ENCODE measurements at places on chromosomes 1 and 21. TPM values are rescaled to one million over a fixed set of nuclear protein-coding genes. Genes with fewer than 3 reads are reported as not detected.
A peak's percentile ranks its signal among the peaks of the same experiment; 100 is the strongest.

KRTAP13-3 gene
- not detected for polyA plus RNA-seq

GRCh38 chr1:85027242-85027983, 20.9 kb downstream of the MCOLN3 start:
- no peak for DNase-seq

DNA sequence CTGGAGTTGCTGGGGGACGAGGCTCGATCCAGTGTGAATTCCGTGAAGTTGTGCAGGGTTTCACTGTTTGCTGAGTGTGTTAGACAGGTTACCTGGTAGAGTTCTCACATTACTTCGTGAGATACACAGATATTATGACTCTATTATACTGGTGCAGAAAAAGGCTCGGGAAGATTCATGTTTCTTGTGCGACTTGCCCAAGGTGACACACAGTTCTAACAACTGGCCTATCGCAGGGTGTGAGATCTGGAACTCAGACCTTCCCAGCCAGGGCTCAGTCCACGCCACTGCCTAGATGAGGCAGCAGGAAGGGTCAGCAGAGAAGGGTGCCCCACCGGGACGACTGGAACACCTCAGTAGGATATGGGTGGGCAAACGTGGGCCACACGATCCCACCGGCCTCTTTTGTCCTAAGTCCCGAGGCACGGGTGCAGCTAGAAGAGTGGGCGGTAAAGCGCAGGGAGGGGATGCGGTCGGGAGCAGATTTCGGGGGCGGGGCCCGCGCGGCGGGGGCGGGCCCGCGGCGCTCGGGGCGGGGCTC, 296 bp upstream of the RNPEP start:
- DNase-seq, result peak; percentile 56

DNA sequence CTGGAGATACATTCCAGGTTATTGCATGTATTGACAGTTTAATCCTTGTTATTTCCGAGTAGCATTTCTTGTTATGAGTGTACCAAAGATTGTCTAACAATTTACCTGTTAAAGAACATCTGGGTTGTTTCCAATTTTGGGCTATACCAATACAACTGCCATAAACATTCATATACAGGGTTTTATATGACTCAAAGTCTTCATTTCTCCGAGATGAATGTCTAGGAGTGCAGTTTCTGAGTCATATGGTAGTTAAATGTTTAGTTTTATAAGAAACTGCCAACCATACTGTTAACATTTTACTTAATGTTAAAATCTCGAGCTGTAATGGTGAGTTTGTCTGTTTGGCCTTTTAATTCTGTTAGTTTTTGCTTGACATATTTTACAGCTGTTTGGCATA, 10.0 kb downstream of the RAB4A start:
- DNase-seq, result no peak

- no peak for DNase-seq
Observed at GRCh38 chr1:145868232-145868631, 9.4 kb upstream of the PIAS3 start.

GRCh38 chr1:232589111-232589811, 40.7 kb downstream of the SIPA1L2 start:
- DNase-seq, result no peak

DNA sequence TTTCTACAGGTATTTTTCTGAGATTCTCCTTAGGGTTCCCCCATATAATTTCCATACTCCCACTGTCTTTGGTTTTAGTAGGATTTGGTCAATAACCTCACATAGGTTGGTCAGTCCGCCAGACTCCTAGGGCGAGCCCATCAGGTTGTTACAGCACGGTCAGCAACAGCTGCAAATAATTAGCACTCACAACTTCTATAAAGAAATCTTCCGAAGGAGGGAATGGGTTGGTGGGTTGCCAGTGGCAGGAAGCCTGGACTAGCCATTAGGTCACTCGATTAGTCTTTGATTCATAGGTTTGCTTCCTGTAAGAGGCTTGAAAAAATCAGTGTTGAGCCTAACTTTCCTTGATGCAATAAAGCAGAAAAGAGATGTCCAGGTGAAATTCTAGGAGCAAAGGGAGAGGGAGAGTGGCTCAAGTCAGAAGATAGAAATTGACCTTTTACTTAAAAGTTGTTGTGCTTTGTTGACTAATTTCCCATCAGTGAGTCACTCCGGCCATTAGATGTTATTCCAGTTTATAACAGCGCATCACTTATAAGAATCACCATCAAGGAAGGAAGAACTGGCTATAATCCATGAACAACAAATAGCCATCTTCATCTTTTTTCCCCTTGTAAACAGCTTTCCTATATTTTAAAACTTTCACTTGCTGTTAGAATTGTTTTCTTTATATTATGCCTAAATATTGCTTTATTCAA, 88.3 kb downstream of the TPR start:
- no peak for DNase-seq

DNA sequence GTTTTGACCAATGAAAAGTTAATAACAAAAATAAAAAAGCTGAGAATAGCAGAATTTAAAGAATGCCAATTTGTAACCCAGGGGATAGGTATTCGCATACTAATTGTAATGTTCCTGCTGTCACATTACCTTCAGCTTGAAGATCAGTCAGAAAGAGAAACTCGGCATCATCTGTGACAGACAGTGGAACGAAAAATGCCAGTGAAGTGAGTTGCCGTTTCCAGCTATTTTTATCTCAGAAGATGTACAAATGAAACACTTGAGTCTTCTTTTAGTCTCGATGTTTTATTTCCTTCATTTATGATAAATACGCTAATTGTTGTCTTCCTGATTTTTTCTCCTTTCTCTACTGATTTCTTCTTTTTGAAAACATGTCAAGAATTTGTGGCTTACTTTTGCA, 26.1 kb downstream of the RGS21 start:
- DNase-seq, result no peak

HCRTR1 gene
- polyA plus RNA-seq, result 0.16 TPM

DNA sequence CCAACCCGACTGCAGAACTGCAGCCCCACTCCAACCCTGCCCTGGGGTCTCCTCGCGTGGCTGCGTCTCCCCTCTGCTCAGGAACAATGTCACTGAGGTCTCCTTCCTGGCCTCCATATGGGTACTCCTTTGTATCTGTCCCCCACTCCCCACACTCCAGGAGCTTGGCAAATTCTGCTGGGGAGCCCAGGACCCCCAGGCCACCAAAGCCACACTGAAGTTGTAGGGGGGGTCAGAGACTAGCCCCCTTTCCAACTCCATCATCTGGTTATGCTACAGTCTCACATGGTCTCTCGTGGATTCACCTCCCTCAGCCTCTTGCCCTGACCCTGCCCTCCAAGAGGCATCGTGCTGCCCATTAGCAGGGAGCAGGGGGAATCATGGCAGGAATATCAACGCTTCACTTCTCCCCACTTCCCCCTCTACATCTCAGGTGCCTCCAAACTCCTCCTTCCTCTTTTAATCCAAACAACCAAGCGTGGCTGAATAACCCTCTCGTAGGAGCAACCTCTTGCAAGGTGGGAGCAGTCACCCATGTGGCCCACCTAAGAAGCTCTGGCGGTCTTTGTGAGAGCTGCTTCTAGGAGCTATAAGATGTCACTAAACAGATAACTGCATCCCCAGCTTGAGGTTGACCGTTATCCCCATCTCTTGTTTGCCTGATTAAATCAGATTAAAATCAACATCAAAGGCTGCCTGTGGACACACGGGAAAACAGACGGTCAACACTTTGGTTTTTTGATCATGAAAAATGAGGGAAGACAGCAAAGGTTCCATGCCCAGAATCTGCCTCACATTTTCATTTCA, 86.4 kb downstream of the MIS18A start:
- DNase-seq, result no peak

DNA sequence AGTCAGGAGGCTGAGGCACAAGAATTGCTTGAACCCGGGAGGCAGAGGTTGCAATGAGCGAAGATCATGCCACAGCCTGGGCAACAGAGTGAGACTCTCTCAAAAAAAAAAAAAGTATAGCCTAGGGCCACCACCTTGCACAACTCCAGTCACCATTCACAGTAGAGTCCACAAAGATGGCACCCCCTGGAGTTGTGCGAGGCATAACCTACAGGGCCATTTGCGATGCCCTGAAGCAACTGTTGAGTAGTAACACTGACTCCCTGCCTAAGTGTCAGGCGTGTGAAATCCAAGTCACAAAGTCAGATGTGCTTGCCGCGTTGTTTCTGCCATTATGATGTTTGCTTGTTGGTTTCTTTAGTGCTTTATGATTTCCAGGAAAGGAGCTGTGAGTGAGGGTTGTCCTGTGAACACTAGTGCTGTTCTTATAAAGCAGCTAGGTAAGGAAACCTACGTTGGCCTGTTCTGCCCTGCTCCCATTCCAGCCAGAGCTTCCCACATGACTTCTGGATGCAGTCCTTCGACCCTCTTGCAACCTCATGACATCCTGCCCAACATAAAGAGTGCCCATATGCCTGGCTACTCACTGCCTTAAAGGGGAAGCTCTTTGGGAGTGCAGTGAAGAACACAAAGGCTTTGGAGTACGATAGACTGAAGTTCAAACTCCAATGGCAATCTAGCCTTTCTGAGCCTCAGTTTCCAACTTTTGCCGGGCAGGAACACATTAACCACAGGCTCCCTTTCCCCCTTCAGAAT, 29.8 kb downstream of the FHAD1 start:
- no peak for DNase-seq

- no peak for DNase-seq
Observed at GRCh38 chr1:242710286-242710685, 185.8 kb upstream of the PLD5 start.

DNA sequence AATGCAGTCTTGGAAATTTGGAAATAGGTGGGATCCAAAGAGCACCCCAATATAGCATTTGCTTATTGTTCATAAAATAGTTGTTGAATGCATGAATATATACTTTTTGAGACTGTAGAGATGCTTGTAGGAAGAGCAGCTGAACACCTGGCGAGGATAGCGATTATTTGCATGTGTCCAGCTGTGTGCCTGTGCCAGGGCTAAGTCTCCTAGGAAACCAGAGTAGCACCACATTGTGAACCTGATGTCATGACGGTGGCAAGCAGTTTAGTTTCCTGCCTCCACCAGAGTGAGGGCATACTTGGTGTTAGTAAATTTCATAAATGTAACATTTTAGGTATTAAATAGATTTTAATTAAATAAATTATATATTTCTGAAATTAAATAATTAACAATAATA, 37.3 kb upstream of the IRF2BP2 start:
- no peak for DNase-seq

PLCH2 gene
- polyA plus RNA-seq, result 1.8 TPM

EBNA1BP2 gene
- polyA plus RNA-seq, result 77.3 TPM

DNA sequence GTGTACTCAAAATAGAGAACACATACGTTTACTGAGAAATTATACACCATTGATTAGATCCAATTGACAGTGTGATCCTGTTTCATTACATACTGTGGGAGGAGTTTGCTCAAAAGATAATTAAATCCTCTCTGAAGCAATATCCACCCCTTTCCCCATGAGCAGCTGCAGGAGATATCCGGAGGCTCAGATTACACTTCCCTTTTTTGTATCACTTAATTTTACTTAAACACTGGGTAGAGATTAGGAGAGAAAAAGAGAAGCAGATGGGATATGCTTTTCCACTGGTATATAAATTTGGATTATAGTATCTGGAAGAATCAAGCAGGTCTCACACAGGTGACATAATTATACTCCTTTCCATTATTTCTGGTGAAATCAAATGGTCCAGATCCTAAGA, 333.3 kb upstream of the ZRANB2 start:
- no peak for DNase-seq

GRCh38 chr1:22329148-22329515, 122.5 kb upstream of the ZBTB40 start:
- no peak for DNase-seq

MAN1C1 gene
- polyA plus RNA-seq, result 11.5 TPM

CYP4A22 gene
- polyA plus RNA-seq, result 8.2 TPM

GRCh38 chr21:41213021-41213420, 45.1 kb downstream of the BACE2 start:
- DNase-seq, result no peak

DNA sequence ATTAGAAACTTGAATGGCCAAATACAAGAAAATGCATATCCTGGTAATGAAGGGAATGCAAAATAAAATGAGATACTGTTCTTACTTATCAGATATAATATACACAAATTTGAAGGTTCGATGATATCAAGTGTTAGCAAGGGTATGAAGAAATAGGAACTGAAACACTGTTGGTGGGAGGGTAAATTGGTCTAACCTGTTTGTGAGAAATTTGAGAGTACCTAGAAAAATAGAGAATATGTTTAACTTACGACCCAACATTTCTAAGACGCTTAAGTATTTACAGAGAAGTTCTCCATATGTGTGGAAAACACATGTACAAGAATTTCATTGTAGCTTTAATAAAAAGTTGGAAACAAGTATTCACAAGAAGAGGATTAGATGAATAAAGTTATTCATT, 25.9 kb downstream of the ATG4C start:
- no peak for DNase-seq

- no peak for DNase-seq
Observed at GRCh38 chr1:231508497-231508896, 20.0 kb upstream of the TSNAX start.

DNA sequence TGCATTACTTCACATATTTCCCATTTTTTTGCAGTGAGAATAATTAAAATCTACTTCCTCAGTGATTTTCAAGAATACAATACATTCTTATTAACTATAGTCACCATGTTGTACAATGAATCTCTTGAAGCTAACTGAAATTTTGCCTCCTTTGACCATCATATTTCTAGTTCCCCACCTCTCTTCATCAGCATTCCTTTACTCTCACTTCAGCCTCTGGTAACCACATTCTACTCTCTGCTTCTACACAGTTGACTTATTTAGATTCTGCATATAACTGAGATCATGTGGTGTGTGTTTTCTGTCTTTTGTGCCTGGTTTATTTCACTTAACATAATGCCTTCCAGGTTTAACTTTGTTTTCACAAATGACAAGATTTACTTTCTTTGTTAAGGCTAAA, 304.4 kb upstream of the LYPLAL1 start:
- DNase-seq, result no peak

GRCh38 chr1:208332774-208333126, 88.6 kb upstream of the PLXNA2 start:
- peak; percentile 25 for DNase-seq

C1orf141 gene
- 0.39 TPM for polyA plus RNA-seq

DNA sequence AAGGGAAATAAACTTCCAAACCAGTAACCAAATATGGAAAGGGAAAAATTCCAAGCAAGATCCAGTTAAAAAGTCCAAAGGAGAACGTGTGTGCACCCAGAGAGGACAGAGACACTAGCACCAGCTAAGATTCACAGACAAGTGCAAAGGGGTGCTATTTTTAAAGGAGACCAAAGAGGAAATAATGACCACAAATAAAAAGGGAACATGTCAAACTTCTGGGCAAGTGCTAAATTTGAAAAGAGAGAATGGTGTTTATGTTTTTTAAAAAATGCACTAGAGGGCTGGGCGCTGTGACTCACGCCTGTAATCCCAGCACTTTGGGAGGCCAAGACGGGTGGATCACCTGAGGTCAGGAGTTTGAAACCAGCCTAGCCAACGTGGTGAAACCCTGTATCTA, 8.6 kb downstream of the JAM2 start:
- DNase-seq, result no peak

DNA sequence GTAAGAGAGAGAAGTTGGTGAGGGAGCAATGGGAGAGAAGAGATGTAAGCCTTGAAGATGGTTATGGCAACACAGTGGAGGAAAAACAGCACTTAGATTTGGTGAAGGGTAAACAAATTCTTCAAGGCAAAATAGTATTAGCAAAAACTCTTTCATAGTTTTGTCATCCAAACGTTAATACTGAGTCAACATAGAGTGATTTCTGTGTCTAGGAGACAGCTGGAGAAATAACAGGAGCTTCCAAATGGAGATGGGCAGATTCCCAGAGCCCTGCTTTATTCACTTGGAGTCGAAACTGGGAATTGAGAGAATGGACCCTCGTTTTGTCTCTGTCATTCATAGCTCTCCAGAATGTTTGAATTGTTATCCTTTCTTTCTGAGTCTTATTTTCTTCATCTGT, 68.3 kb downstream of the PLA2G4A start:
- DNase-seq, result no peak

RAVER2 gene
- polyA plus RNA-seq, result 31.5 TPM

S100B gene
- 13.8 TPM for polyA plus RNA-seq

KCNE2 gene
- polyA plus RNA-seq, result 1.0 TPM

C4BPA gene
- polyA plus RNA-seq, result 0.47 TPM
